Right atrium auricular region (tissue), 2 donors: ENCODE measurements at places on chromosomes 12 and 14.

GRCh38 chr12:107277855-107278254, 184.5 kb upstream of the CRY1 start:
- no peak for DNase-seq

- DNase-seq: no peak
Observed at GRCh38 chr12:39386335-39386734, 56.6 kb downstream of the KIF21A start.

- no peak for DNase-seq
Observed at GRCh38 chr12:106118-106591, 39.6 kb downstream of the IQSEC3 start.

DNA sequence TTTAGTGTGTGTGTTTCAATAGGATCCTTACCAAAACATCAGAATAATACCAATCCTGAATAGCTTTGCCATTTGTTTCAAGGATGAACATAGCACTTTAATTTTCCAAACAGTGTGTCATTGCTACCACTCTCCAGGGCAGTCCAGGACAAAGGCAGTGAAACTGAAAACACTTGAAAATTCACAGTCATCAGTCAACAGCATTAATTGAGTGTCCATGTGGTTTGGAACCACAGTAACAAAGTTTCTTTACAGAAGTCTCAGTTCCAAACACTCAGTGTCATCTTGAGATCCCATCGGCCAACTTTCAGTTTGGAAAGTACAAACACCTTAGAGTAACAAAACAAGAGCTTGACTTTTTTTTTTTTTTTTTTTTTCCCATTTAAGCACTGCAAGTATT, 228.4 kb upstream of the SOX5 start:
- no peak for DNase-seq

- no peak for DNase-seq
Observed at GRCh38 chr14:84080944-84081343, 1449.0 kb upstream of the FLRT2 start.

DNA sequence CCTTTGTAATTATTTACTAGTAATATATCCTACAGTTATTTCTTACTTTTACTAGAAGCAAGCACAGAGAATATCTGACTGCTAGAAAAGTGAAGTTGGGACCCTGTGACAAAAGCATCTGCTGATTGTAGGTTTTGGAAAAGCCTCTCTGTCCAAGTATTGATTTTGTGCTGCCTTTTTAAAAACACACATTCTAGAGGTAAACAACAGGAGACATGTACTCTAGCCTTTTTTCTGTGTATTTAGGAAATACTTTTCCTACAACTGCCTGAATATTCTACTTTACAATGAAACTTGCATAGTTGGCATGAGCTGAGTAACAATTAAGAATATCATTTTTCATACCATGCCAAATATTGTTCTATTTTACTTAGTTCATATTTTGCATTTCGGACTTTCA, 1249.0 kb downstream of the SLC16A7 start:
- DNase-seq: no peak

- no peak for DNase-seq
Observed at GRCh38 chr14:73745571-73746519, 31.7 kb upstream of the PNMA1 start.
